Myometrial cell (primary cell): ENCODE measurements at places on chromosomes 13 and 19. TPM values are rescaled to one million over a fixed set of nuclear protein-coding genes. Genes with fewer than 3 reads are reported as not detected.

The FAM216B gene
- total RNA-seq: not detected in 2 replicates

The ZNF285 gene
- 0.58 and 2.3 TPM in 2 replicates for total RNA-seq

The CEACAM1 gene
- total RNA-seq: under 0.01 TPM in 1 of 2 replicates, not detected in the other

The ZC3H4 gene
- 13.5 and 18.1 TPM in 2 replicates for total RNA-seq

The MRI1 gene
- 37.5 and 41.3 TPM in 2 replicates for total RNA-seq

The LRRC4B gene
- under 0.01 TPM in 1 of 2 replicates, not detected in the other for total RNA-seq

The HIF3A gene
- 3.5 and 6.0 TPM in 2 replicates for total RNA-seq

The TEKTIP1 gene
- total RNA-seq: not detected in 2 replicates

The SHANK1 gene
- total RNA-seq: 6.6 and 10.6 TPM in 2 replicates

The WDR88 gene
- total RNA-seq: not detected in 2 replicates

The NLRP5 gene
- total RNA-seq: not detected in 2 replicates

The KLK15 gene
- not detected in 2 replicates for total RNA-seq
